ENCODE measurements at places on chromosomes 16 and 17.

- no peak for DNase-seq
Measured at GRCh38 chr16:66953462-66954096, 7.5 kb upstream of the CES3 start.

DNA sequence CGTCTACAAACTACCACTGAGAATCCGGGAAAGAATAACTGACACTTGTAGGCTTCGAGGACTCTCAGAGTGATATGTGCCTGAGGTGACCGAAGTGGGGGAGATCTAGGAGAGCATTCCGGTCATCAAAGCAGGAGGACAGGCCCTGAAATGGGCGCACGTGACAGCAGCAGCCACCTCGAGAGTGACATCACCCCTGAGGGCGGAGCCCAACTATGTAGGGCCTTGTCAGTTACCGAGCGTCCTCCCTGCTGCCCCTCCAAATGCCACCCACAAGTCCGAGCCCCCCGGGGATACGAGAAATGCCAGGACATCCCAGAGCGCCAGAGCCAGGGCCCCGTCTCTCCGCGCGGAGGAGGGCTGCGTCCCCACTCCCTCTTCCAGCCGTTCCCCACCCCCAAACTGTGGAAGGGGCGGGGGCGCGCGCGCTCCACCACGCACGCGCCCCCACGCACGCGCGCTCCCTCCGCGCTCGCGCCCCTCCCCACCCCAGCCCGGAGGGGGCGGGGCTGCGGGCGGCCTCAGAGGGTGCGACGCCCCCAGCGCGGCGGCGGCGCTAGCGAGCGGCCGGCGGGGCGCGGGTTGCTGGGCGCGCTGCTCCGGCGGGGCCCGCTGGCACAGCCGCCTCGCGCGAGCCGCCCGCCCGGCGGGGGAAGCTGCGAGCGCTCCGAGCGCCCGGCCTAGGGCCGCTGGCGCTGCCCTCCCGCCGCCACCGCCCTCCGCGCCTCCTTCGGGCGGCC lies at the start of gene TANC2:
TANC2 (plus strand) TSS at position 550 of the 740 bp plus-strand sequence. CDS start 43,325 bp downstream, outside the sequence.
- DNase-seq = peak; percentile 50

GRCh38 chr16:73697336-73697735 lies 599.3 kb upstream of the PSMD7 start:
- no peak for DNase-seq

- DNase-seq = no peak
Measured at GRCh38 chr17:34369571-34369970, 6.5 kb upstream of the CCL1 start.

DNA sequence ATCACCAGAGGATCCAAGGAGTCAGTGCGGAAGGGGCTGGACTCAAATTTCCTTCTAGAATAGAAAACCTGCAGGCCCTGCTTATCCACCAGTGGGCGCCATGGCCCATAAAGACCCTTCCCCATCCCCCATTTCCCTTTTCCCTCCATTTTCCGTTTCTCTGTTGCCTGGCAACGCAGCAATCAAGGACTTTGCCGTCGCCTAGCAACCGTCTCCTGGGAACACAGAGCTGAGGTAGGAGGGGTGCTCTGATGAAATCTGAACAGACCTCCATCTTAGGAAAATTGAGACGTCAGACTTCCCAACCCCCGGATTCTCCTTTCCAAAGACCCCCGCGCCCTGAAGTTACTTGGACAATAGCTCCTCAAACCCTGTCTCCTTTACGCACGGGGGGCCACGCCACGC lies 5.7 kb downstream of the DLG4 start:
- no peak for DNase-seq

DNA sequence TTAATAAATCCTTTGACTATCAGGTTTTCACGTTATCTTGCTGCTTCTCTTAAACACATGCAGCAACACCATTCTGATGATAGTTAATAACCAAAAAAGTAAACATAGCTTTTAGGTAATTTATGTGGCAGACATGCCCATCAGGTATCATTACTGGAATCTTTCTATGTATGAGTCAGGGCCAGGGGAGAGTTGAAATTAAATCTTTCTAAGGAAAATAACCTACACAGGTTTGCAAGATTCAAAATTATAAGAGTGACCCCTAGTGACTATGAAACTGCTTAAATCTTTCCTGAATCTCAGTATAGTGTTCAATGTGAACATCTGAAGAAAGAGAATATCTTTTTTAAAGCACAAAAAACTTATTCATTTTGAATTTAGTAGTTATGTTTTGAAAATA lies 666.6 kb downstream of the CDH11 start:
- no peak for DNase-seq

GRCh38 chr16:54313789-54314188 lies 27.2 kb upstream of the IRX3 start:
- DNase-seq = no peak

All from KG1 (cell line).